ENCODE measurements at places on chromosomes 16 and 17. TPM values are rescaled to one million over a fixed set of nuclear protein-coding genes. Genes with fewer than 3 reads are reported as not detected.
A peak's percentile ranks its signal among the peaks of the same experiment; 100 is the strongest.

The ERI2 gene
- 35.9 TPM for polyA plus RNA-seq

The KRTAP4-4 gene
- not detected for polyA plus RNA-seq

The TMEM98 gene
- polyA plus RNA-seq, result 215 TPM

The HS3ST2 gene
- polyA plus RNA-seq, result 0.17 TPM

The GAST gene
- not detected for polyA plus RNA-seq

The CA7 gene
- 0.49 TPM for polyA plus RNA-seq

The LITAFD gene
- 0.17 TPM for polyA plus RNA-seq

The OR4D1 gene
- polyA plus RNA-seq, result 0.07 TPM

GRCh38 chr17:17497065-17497844 is 1.1 kb upstream of the RASD1 start:
- DNase-seq, result no peak

- no peak for DNase-seq
Observed at GRCh38 chr17:8857919-8858318, 9.6 kb downstream of the PIK3R6 start.

GRCh38 chr16:3589441-3589921 is 12.3 kb upstream of the NLRC3 start:
- no peak for DNase-seq

- DNase-seq, result no peak
Observed at GRCh38 chr17:72311004-72311403, 190.2 kb downstream of the SOX9 start.

DNA sequence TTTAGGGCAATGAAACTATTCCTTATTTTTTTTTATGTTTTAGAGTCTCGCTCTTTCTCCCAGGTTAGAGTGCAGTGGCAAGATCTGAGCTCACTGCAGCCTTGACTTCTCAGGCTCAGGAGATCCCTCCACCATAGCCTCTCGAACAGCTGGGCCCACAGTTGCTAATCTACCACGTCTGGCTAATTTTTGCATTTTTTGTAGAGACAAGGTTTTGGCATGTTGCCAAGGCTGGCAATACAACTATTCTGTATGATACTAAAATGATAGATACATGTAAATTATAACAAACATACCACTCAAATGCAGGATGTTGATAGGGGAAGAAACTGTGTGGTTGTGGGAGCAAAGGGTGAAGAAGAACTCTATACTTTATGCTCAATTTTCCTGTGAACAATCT is 401.3 kb downstream of the ZFHX3 start:
- no peak for DNase-seq

DNA sequence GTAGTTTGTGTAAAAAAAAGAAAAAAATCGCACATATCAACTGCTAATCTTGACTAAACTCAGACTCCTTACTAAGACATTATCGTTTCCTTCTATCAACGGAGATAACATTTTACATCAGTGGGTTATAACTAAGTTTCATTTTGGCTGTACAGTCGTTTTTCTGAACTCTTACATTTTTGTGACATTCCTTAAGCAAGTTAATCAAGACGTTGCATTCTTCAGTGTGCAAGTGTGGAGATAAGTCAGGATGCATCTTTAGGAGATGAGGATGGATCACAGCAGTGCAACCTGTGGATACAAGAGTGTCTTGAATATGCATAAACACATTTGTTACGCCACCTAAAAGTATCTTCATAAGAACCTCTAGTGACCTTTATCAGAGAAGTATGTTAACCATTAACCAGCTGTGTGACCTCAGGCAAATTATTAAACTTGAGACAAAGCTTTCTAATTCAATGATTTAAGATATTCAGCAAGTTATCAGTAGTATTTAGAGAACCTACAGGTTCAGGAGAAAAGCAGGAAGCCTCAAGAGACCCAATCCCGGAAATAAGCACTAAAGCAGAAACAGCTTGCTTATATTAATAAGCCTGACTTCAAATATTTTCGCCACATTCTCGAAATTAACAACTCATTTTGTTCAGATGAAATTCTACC is 9.4 kb downstream of the CMC2 start:
- DNase-seq, result peak; percentile 36

- no peak for DNase-seq
Observed at GRCh38 chr17:31579265-31579664, 187.8 kb downstream of the RAB11FIP4 start.

GRCh38 chr17:74873037-74873873 is 461 bp upstream of the FDXR start:
- DNase-seq, result peak; percentile 99

DNA sequence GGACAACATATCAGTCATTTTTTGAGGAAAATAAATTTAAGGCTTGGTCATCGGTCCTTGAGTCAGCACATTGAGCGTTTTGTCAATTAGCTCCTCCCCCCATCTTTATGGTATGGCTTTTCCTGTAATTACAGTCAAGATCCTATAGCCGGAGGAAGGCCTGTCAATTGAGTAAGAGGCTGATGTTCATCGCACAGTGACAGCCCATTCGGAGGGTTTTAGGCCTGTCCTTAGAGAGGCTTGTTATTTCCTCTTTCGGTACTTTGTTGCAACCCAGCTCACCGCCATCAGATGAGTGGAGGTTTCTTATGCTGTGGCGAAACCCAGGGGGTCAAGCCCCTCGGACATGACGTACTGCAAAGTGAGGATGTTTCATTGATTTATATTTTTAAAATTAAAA is 395.2 kb downstream of the WWOX start:
- DNase-seq, result no peak

- DNase-seq, result peak; percentile 77
Observed at GRCh38 chr17:1573932-1574696, 11.5 kb upstream of the PITPNA start.

- DNase-seq, result no peak
Observed at GRCh38 chr17:63325808-63326207, 120.3 kb downstream of the CYB561 start.

DNA sequence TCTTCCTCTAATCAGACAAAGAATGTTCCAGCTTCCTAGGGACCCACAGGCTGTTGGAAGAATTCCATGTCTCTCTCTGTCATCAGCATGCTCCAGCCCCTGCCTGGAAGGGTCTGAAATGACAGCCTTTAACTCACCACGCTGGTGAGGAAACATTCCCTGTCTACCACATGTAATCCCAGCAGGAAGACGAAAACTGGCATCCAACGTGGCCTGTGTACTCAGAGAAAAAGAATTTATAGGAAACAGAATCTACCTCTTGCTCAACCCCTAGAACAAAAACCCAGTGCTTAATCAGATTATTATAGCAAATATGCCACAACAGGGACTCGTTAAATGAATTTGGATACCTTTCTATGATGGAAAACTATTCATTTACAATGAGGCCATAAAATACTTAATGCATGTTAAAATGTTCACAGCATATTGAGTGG is 147.3 kb upstream of the FOXF1 start:
- no peak for DNase-seq

DNA sequence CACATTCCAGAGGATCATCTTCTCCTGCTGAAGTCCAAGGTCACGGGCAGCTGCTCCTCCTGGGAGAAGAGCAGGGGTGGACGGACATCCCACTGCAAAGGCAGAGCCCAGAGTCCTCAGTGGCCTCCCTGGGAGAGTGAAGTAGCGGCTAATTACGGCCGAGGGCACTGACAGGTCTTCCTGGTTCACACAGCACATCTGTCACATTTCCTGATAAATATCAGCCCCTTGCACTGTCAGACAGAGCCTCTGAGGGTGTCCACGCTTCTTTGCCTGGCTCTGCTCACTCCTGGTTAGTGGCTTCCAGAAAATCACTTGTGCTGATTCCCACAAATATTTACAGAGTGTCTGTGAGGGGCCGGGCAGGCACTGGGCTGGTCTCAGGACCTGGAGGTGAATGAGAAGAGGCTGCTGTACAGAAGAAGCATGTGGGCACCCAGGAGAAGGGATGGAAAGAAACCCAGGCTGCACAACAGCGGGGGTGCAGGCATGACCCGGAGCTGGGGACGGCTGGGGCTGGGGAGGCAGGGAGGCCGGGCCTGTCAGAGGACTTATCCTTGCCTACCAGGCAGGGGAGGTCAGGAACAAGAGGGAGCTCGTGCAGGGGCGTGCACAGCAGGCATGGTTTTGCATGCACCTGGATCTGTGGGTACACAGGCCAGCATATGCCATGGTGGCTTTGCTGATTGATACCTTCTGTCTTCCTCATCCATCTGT is 258.2 kb upstream of the TNRC6C start:
- no peak for DNase-seq

DNA sequence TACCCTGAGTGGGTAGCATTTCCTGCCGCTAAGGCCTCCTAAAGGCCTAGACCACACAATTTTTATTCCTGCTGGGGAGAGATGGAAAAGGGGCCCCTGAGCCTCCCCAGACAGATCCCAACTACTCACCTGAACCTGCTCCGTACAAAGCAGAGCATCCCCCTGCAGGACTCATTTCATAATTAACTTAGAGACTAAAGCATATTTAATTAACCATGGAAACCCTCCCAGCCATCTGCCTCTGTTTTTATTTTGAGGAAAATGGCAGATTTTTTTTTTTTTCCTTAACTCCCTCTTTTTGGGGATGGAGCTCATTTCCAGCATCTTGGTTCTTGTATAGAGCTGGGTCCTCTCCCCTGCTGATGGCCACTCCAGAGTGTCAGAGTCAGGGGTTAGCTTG is 96.5 kb upstream of the CRHR1 start:
- DNase-seq, result no peak

DNA sequence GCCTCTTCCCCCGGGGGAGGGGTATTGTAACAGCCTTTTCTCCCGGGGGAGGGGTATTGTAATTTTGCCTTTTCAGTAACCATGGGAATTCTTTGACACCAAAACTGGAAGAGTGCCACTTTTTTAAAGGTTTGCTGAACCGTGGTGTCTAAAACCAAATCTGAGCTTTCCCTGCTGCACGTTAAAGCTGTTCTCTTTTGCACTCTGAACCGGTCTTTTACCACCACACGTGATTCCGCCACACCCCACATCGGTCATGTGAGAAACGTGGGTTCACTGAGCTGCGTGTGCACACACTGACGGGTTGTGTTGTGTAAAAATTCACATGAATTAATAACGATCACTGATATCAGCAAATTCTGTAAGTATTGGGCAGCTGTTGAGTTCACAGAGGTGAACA is 9.2 kb upstream of the ACSF3 start:
- no peak for DNase-seq

Data from left renal cortex interstitium (tissue), 4 donors.